ENCODE measurements at places on chromosomes 2 and 18.

- no peak for DNase-seq
Observed at GRCh38 chr2:107108556-107108955, 222.6 kb upstream of the ST6GAL2 start.

GRCh38 chr2:206512999-206513398, 69.7 kb downstream of the ADAM23 start:
- no peak for DNase-seq

GRCh38 chr2:210562091-210562490, 5.7 kb downstream of the CPS1 start:
- DNase-seq = no peak

DNA sequence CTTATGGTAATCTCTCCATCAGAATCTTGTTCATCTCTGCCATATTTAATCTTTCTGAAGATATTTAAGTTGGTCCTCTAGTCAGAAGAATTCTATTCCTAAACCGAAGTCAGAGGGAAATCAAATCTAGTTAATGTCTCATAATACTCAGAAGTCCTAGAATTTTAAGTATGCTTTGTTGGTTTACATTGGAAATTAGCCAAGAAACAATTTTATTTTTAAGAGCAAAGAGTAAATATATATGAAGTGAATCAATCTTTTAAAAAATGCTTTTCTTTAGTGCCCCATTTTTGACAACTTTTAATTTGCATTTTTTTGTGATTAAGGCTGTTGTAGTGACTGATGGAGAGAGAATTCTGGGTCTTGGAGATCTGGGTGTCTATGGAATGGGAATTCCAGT, 38.1 kb downstream of the ME2 start:
- DNase-seq = no peak

Data from neural crest cell (in vitro differentiated cells).